ENCODE measurements at places on chromosomes 5 and 9. TPM values are rescaled to one million over a fixed set of nuclear protein-coding genes. Genes with fewer than 3 reads are reported as not detected.

The SCGB3A2 gene
- total RNA-seq: not detected

The PDGFRB gene
- total RNA-seq: 0.18 TPM

The WNT8A gene
- total RNA-seq: not detected

The OR1N1 gene
- total RNA-seq: not detected

The LRRC70 gene
- total RNA-seq: 0.10 TPM

The CCL21 gene
- not detected for total RNA-seq

The PCDHGB4 gene
- total RNA-seq: 0.66 TPM

The HRH2 gene
- 0.71 TPM for total RNA-seq

The CD72 gene
- total RNA-seq: 0.08 TPM

The CDC20B gene
- total RNA-seq: 0.16 TPM

The PFN3 gene
- not detected for total RNA-seq

The PCDHB16 gene
- 0.05 TPM for total RNA-seq

The CREBRF gene
- 1.6 TPM for total RNA-seq

The DMXL1 gene
- total RNA-seq: 12.7 TPM
